ENCODE measurements at places on chromosomes 1 and 21.

GRCh38 chr1:20076710-20077461 is 6.9 kb downstream of the PLA2G5 start:
- no peak for DNase-seq

DNA sequence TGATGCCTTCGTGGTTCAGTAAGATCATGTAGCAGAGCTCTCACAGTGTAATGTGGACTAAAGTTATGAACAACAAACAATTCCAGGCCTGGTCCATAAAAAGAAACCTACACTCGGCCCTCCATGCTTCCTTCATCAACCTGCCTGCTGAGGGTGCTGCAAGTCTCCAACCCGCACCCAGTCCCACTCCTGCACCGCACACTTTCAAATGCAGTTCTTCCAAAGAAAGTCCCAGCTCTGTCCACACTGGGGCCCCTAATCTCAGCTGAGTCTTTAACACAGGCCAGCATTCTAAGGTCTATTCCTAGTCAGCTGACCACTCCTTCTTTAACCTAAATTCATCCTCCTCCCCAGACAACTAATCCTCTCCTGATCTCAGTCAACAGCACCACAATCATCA is 71.5 kb upstream of the NR5A2 start:
- no peak for DNase-seq

- no peak for DNase-seq
These were observed 77.0 kb upstream of the C1orf105 start for GRCh38 chr1:172343240-172344160.

GRCh38 chr1:28102189-28102588 is 13.8 kb upstream of the EYA3 start:
- DNase-seq, result no peak

- peak; percentile 20 for DNase-seq
These were observed 253.8 kb upstream of the PLXNA2 start for GRCh38 chr1:208497866-208498541.

DNA sequence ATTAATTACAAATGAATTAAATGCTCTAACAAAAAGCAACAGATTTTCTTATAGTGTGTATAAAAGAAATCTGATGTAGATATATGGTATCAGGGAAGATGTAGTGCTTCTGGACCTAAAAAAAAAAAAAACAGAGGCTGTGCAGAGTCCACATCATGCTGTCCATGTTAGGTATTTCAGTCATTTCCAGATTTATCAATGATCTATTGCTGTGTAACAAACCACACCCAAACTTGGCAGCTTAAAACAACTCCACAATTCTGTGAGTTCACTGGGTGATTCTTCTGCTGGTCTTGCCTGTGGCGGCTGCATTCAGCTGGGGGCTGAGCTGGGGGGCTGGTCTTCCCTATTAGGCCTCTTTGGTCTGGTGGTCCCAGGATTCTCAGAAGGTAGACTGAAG is 52.3 kb upstream of the C1orf146 start:
- no peak for DNase-seq

GRCh38 chr1:110927484-110928075 is 36.1 kb downstream of the LRIF1 start:
- DNase-seq, result no peak

DNA sequence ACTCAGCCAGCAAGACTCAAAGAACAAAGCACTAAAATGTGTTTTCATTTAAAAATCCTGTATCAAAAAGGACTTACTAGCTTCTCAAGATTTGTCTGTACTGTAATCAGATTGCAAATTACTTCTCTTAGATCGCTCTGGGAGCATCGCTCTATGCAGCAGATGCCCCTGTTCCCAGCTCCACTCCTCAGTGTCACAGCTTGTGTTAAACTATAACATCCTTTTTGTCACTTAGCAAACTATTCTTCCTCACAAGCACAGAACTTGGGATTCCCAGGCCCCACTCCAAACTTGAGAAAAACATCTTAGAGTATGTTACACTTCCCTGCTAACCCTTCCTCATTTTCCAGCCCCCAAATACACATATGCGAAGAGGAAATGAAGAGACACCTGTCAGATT is 85.1 kb upstream of the CHRM3 start:
- no peak for DNase-seq

DNA sequence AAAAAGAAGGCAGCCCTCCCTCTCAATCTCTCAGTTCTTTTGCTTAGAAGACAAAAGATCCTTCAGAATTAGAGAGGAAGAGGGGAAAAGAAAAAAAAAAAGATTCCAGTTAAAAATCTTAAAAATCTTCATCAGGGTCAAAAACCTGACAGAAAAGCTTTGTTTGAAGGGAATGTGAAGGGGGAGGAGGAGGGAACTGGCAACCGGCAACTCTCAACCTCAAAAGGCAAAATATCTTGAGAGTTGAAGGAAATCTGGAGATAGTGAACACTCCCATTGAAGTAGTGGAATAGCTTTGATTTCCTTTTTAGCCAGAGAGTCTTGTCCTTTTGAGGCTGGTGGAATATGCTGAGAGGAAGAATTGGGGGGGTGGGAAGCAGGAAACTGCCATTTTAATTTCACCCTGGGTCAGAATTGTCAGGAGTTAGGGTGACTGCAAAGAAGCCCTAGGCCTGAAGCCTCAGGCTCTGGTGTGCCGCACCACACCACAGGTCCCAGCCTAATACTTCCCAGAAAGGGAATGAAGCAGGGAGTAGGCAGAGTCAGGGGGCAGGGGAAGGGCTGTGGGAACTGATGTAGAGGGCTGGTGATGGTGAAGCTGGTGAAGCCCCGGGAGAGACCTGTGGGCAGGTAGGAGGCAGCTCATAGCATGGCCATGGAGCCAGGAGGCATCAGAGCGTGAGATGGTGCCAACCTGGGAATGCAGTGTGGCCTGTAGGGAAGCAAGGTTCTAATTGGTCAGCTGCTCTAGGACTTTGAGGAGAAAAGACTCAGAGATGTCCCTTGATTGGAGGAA is 24.6 kb downstream of the KIRREL1 start:
- DNase-seq, result no peak

GRCh38 chr21:9756677-9757076 is 764.7 kb upstream of the TPTE start:
- DNase-seq, result no peak

- no peak for DNase-seq
These were observed 25.0 kb upstream of the POU3F1 start for GRCh38 chr1:38071312-38072256.

DNA sequence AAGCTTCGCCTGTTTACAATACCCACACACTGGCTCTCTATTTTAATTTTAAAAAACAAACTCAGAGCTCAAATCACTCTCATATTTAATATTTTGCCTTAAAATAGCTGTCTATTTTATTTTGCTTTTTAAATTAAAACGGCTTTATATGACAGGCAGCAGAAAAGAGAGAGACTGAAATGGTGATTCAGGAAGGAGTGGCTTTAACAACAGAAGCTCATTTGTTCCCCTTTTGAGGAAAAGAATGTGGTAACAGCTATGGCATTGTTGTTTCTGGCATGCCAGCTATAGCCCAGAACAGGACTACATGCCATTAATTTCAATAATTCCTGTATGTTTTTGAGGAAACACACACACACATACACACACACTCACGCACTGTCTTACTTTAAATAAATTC is 234.2 kb upstream of the PTBP2 start:
- no peak for DNase-seq

- no peak for DNase-seq
These were observed 81.1 kb upstream of the ADAR start for GRCh38 chr1:154689083-154689482.

GRCh38 chr1:82044111-82044510 is 243.4 kb downstream of the ADGRL2 start:
- DNase-seq, result no peak

DNA sequence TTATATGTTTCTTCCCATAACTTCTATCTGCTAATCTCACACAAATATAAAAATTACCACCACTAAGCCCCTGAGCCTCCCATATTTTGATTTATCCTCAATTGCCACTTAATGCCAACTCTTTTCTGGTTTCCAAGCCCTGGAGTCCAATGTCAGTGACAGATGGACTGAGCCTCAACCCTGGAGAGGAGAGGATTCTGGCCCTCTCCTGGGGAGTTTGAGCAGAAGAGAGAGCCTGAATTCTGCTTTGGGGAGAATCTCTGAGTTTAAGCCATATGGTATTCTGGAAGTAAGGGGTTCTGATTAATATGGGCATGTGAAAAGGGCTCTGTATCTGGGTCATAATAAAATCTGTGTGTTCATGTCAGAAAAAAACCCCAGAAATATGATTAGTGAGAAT is 8.5 kb downstream of the CADM3 start:
- no peak for DNase-seq

DNA sequence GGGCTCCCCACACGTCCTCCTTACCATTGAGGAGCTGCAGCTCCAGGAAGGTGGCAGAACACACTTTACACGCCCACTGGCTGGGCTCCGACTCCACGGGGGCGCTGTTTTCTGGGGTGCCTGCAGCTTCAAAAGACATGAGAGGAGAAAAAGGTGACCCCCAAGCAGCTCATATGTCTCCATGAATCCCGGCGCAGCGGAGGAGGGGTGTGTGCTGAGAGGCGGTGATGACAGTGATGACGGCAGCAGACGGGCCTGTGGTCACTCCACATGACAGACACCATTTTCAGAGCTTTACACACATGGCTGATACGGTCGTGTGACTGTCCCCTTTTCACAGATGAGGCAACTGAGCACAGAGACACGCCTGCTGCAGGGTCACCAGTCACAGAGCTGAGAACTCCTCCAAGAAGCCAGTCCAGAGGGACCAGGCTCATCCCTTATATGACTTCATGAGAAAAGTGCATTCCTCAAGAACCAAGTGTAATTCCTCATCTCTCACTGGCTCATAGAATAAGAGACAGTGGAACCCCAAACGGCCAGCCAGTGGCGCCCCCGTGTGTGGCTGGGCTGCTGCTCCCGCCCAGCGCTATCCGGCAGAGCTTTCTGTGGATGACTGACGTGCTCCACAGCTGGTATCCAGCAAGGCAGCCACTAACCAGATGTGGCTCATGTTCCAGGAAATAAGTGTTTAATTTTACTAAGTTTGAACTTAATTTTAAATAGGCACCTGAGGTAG is 31.9 kb downstream of the PRDM15 start:
- no peak for DNase-seq
